ENCODE measurements at places on chromosomes 1 and 21.

- no peak for DNase-seq
Observed at GRCh38 chr1:31441073-31441472, 28.1 kb downstream of the SERINC2 start.

- no peak for DNase-seq
Observed at GRCh38 chr1:23124259-23125026, 44.2 kb downstream of the LUZP1 start.

DNA sequence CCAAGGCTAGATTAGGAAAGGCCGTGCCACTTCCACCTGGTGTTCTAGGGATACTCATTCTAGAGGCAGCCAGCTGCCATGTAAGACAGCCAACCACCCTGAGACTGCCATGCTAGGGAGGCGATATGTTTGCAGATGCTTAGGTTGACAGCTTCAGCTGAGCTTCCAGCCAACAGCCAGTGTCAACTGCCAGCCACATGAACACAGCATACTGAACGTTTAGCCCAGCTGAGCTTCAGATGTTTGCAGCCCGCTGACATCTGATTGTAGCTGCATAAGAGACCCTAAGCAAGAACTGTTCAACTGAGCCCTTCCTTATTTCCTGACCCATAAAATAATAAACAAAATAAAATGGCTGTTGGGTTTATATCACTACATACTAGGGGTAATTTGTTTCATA lies 5.0 kb upstream of the KCNC4 start:
- DNase-seq = no peak

DNA sequence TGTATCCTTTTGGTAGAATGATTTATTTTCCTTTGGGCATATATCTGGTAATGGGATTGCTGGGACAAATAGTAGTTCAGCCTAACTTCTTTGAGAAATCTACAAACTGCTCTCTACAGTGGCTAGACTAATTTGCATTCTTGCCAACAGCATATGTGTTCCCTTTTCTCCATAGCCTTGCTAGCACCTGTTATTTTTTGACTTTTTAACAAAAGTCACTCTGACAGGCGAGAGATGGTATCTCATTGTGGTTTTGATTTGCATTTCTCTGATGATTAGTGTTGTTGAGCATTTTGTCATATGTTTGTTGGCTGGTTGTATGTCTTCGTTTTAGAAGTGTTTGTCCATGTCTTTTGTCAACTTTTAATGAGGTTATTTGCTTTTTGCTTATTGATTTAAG lies 99.8 kb downstream of the UCK2 start:
- DNase-seq = no peak

- DNase-seq = no peak
Observed at GRCh38 chr21:34604556-34604955, 10.4 kb downstream of the RCAN1 start.

DNA sequence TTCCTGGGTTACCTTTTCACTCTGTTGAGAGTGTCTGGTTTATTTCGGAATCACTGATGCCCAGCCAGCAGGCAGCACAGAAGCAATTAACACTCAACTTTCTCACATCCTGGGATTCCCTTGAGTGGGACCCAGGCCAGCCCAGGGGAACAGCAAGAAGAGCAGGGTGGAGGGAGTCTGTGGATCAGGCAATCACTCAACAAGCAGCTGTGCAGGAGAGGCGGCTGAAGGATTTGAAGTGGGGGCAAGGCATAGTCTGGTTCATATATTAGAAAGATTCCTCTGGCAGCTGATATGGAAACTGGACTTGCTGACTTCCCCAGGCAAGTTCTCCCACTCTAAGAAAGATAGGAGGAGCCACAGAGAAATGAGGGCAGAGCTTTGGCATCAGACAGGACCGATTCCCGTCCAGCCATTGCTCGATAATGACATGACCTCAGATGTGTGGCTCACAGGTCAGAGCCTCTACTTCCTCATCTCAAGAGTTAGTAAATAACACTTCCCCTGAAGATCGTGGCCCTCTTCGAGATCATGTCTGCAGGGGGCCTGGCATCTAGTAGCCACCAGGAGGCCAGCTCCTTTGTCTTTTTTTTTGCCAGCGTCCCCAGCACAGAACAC lies 12.4 kb downstream of the EPHA8 start:
- no peak for DNase-seq

GRCh38 chr1:67053535-67053784 lies 488 bp downstream of the SLC35D1 start:
- DNase-seq = peak; percentile 18

- no peak for DNase-seq
Observed at GRCh38 chr1:241401156-241401555, 44.2 kb upstream of the RGS7 start.

DNA sequence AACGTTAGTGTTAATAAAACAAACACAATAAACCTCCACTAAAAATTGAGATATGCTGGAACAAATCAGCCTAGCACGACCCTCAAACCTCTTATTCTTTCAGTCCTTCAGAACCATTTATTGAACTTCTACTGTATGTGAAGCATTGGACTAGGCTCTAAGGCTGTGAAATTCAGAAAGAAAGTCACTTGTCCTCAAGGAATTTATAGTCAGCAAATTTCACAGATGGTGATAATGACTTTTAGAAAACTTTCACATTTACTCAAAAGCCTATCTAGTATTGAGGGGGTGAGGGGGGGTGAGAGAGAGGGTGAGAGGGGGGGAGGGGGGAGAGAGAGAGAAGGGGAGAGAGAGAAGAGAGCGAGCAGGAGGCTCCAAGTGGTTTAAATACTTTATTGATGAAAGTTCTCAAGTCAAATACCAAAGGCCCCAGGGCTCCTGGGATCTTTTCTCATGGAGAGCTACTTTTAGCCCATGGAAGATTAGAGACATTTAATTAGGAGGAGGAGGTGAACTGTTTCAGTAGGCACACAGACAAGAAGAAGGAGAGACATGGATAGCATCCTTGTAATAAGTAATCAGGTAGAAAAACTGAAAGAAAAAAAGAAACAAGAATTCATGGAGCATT lies 66.3 kb upstream of the SSX2IP start:
- DNase-seq = no peak

GRCh38 chr1:197481101-197481500 lies 213.0 kb downstream of the CRB1 start:
- no peak for DNase-seq

- DNase-seq = no peak
Observed at GRCh38 chr1:44994309-44994898, 8.0 kb upstream of the EIF2B3 start.

GRCh38 chr1:117596023-117596720 lies 9.7 kb upstream of the TENT5C start:
- no peak for DNase-seq

DNA sequence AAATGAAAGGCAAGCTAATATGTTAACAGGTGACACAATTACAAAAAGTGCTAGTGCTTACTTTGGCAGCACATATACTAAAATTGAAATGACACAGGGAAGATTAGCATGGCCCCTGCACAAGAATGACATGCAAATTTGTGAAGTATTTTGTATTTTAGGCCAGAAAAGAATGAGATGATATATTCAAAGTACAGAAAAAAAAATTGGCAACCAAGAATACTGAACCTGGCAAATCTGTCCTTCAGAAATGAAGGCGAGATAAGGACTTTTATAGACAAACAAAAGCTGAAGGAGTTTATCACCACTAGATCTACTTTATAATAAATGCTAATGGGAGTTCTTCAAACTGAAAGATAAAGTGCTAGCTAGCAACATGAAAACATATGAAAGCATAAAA lies 350.0 kb upstream of the POU3F1 start:
- DNase-seq = no peak

DNA sequence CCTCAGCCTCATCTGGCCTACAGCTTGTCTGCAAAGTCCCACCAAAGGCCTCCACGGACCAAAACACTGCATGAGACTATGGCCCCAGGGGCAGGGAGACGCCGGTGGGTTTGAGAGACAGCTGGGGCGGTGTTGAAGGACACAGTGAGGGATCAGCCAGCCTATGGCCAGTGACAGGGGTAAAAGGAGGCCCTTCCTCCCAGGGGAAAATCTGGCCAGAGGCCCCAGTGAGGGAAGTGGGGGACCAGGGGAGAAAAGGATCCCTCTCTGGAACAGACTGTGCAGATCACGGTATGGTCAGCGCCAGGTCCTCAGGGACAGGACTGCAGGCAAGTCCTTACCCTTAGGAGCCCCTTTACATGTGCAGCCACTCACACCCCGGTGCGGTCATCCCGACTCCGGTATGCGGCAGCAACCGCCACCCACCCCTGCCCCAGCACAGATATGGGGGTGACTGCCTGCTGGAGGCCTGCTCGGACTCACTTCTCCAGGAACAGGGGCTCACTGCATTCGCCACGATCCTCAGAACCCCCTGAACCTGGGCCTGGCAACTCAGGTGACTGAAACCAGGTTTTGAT lies 1.3 kb downstream of the CERS2 start:
- no peak for DNase-seq

DNA sequence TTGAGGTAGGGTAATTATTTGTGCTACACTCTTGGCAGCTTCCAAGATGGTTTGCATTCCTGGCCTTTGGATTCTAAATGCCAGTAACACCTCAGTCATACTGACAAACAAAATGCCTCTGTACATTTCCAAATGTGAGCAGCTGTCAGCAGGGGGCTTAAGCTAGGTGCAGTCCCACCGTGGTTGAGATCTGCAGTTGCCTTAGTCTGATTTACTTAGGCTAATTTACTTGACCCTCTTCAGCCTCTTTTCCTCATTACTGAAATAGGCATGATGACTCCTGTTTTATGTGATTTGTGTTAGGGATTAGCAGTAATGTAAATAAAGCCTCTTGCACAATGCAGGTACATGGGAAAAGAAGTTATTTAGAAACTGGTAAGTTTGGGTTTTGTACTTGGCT lies 13.5 kb upstream of the SPATA1 start:
- no peak for DNase-seq

- no peak for DNase-seq
Observed at GRCh38 chr1:172820475-172821158, 161.7 kb downstream of the FASLG start.
